ENCODE measurements at places on chromosomes 5 and 9.
A peak's percentile ranks its signal among the peaks of the same experiment; 100 is the strongest.

GRCh38 chr9:84851935-84852585 is 182.5 kb downstream of the NTRK2 start:
- peak; percentile 55 for DNase-seq

- DNase-seq = no peak
Measured at GRCh38 chr9:80013891-80014290, 442.1 kb downstream of the TLE4 start.

- no peak for DNase-seq
Measured at GRCh38 chr9:85030316-85030715, 360.8 kb downstream of the NTRK2 start.

- no peak for DNase-seq
Measured at GRCh38 chr9:116154334-116154975, 864 bp downstream of the PAPPA start.

- no peak for DNase-seq
Measured at GRCh38 chr5:104955479-104955878, 1392.9 kb upstream of the NUDT12 start.

GRCh38 chr9:12666813-12667212 is 26.4 kb upstream of the TYRP1 start:
- DNase-seq = no peak

DNA sequence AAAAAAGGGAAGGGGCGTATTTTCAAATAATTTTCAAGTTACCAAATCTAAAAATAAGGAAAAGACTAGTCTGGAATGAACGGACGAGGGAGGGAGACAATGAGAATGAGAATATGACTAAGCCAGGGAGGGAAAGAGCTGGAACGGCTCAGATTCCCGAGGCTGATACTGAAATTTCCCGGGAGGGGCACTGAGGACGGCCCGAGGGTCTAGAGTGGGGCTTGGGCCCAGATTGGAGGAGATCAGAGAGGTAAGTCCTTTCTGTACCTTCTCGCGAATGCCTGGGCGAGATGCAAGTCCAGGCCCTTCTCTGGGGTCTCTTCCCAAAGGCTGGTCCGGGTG is 3.4 kb upstream of the CCIN start:
- DNase-seq = no peak

All from iris pigment epithelial cell (primary cell).